ENCODE measurements at places on chromosomes 16 and 17.

DNA sequence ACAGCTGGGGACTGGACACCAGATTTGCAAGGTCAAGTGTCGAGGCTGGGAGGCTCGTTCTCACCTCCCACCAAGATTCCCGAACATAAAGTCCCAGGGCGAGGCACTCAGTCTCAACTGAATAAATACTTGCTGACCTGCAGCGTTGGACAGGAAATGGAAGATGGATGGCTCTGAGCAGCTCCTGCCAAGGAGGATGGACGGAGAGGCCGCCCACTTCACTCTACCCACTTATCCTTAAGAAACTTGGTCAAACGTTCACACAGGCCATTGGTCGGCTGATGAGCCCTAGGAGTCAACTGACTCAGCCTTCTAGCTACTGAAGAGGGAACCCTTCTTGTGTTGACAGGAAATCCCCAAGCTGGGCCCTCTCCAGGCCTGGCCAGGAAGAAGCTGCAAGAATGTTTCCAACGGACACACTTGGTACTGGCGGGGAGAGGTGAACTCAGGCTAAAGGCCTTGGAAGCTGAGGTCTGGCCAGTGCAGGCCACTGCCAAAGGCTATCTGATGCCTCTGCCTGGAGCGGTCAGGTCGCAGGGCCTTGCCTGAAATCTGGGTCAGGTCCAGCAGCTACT, 50.0 kb downstream of the VAC14 start:
- no peak for DNase-seq

DNA sequence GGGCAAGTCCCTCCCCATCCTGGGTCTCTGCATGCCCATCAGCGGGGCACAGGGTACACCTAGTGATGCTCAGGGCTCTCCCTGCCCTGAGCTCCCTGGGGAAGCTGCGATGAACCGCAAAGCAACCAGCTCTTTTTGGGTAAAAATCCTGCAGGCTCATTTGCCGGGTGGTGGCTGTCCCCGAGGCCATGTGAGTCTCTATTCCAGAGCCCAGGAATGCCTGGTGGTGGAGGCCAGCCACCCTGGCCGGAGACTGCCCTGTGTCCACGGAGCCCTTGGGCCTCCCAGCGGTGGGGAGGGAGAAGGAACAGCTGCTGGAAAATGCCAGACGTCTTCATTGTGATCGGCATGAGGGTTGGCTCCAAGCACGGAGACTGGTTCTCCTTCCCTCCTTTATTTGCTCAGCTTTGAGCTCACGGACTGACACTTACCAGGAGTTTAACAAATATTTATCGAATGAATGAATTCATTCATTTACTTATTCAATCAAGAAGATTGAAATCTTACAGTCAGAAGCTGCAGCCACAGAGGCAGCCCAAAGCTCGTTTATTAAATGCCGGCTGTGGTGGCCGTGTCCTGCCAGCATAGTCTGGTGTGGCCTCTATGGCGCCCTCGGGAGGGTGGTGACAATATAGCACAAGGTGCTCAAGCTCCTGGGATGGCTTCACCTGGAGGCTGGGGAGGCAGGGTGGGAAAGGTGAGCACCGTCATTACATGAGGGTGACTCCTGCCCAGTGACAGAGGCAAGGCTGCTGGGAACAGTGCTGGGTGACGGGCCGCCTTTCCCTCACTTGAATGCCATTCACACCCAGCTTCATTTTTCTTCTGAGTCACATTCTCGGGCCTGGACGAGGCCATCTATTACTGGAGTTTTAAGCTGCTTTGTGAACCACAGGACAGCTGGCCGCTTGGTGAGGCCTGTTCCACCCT, 31.1 kb upstream of the JPH3 start:
- peak; percentile 2 for DNase-seq

DNA sequence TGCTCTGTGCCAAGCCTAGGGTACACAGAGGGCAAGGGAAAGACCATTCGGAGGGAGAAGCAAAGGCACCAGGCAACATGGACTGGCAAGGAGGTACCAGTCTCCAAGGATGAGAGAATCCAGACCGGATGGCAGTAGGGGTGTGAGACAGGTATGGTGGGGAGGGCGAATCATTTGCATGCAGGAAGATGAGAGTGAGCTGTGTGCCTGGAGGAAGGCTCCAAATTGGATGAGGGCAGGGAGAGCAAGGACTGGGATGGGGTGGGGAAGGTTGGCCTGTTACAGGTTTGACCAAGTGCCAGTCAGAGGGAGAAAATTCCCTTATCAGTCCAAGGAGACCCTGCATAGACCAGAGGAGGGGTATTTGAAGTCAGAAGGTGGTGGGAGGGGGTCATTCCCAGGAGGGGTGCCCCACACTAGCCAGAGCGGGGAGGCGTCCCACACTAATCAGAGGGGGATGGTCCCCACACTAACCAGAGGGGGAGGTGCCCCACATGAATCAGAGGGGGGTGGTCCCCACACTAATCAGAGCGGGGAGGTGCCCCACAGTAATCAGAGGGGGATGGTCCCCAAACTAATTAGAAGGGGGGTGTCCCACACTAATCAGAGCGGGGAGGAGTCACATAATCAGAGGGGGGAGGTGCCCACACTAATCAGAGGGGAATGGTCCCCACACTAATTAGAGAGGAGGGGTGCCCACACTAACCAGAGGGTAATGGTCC, 737 bp downstream of the CANT1 start:
- no peak for DNase-seq

- no peak for DNase-seq
Observed at GRCh38 chr16:58425756-58426494, 33.7 kb downstream of the GINS3 start.

DNA sequence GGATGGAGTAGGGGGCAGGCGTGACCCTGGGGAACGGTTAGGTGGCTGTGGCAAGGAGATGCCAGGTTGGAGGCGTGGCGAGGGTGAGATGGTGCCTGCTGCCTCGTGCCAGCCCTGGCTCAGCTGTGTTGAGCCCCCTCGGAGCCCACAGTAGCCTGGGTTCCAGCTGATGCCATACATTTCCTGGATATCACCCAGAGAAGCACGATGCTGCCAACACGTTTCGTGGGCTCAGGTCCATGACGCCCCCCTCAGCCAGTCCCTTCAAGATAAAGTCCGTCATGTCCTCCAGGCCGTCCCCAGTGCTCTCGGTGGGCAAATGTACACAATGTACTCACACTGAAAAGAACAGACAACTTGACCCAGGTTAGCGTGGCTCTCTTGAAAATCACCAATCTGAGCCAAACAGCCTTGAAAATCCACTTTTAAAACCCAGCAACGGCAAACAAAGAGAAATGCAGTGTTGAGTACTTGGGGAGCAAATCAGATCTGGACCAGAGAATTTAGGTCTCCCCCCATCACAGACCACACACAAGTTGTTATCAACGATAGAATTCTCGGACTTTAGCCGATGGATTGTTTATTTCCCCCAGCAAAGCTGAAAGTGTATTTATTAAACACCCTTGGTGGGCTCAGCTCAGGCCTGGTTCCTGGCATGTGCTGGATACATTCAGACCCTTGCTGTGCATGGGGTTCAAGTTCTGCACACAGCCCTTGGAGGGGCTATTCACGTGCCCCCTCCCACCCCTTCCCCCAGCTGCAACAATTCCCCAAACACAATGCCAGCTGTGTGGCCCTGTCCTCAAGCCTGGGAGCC, 102.8 kb upstream of the PLCG2 start:
- DNase-seq, result no peak

DNA sequence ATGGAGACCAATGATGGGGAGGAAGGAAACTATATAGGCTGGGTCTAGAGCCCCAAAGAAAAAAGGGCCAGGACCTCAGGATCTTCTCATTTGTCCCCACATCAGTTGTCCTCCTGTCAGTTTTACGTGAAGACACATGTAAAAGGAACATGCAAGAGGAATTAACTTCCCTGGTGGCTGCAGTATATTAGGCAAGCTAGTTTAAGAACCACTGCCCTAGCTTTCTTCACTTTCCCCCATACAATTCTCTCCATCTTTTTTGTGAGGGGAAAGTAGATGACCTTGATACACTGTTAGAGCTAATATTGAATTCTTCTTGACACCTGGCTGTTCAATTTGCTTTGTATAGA, 2.3 kb downstream of the MAP3K3 start:
- DNase-seq, result no peak

GRCh38 chr16:69691980-69692911, 34.1 kb downstream of the NQO1 start:
- DNase-seq, result no peak

GRCh38 chr17:6539871-6540270, 16.5 kb downstream of the PITPNM3 start:
- DNase-seq, result no peak

- DNase-seq, result no peak
Observed at GRCh38 chr17:71203953-71204352, 916.9 kb upstream of the SOX9 start.

DNA sequence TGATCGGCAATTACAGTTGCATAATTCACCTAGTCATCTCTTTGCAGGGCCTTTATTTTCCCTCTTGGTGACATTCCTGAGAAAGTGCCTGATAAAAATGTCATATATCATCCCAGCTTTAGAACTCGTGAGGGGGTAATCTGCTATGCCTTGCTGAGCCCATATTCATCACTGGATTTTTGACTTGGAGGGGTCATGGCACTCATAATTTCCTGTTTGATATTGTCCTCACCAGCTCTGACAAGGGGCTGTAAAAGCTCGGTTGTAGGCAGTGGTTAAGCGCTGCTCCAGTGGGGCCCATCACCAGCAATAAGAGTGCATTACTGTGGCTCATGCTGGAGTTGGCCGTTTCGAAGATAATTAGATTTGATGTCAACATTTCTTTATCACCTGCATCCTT, 227.3 kb downstream of the IRX3 start:
- no peak for DNase-seq

- DNase-seq, result no peak
Observed at GRCh38 chr16:56961386-56961785, 364 bp upstream of the CETP start.

- peak; percentile 78 for DNase-seq
Observed at GRCh38 chr17:44221084-44221861, 1.8 kb upstream of the UBTF start.

DNA sequence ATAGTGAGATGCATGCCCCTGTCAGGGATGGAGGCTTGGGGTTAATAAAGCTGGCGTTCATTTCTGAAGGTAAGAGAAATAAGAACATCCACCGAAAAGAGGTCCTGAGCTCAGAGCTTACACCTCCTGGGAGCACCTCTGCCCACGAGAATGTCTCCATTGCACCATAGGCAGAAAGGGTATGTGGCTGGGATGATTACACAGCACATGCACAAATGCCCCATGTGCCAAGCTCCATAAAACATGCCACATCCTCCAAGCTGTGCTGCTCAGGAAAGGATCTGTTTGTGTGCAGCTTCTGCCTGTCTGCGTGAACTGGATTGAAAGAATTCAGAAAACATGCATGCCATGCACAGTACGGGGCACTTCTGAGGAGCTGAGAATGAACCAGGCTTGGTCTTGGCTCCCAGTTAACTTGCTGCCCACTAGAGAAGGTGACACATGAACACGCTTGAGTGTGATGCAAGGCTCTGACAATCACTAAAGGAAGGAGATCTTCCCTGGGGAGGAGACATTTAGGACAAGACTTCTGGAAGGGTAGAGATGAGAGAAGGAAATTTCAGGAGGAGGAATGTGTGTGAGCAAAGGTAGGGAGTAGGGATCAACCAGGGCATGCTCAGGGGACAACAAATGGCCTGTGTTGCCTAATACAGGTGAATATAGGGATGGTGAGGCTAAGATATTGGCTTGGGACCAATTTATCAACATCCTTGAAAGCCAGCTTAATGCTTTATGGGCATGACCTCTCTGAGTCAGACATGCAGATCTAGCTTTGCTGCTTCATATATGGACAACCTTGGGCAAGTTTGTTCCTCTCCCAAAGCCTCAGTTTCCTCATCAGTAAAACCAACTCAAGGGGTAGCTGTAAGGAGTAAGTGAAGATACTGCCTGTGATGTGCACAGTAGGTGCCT, 32.0 kb upstream of the SMPD3 start:
- no peak for DNase-seq

All from NCI-H510A treated with DMSO at 0.1 percent for 48 hours (cell line).